ENCODE measurements at places on chromosomes 2 and 18. TPM values are rescaled to one million over a fixed set of nuclear protein-coding genes. Genes with fewer than 3 reads are reported as not detected.

- no peak overlapping the region for H3K4me3 ChIP-seq
- H3K36me3 ChIP-seq = no peaks in the 10 kb centered on the region
- H3K27ac ChIP-seq = no peak overlapping the region
Measured at GRCh38 chr2:12979066-12979465, 262.3 kb downstream of the TRIB2 start.

- no peaks in the 10 kb centered on the region for H3K36me3 ChIP-seq
- no peaks in the 10 kb centered on the region for H3K4me1 ChIP-seq
- no peaks in the 10 kb centered on the region for H3K27me3 ChIP-seq
- H3K27ac ChIP-seq = no peak overlapping the region
- H3K4me3 ChIP-seq = no peak overlapping the region
- DNase-seq = no peak
Measured at GRCh38 chr18:3238742-3239141, 8.9 kb upstream of the MYL12A start.

DNA sequence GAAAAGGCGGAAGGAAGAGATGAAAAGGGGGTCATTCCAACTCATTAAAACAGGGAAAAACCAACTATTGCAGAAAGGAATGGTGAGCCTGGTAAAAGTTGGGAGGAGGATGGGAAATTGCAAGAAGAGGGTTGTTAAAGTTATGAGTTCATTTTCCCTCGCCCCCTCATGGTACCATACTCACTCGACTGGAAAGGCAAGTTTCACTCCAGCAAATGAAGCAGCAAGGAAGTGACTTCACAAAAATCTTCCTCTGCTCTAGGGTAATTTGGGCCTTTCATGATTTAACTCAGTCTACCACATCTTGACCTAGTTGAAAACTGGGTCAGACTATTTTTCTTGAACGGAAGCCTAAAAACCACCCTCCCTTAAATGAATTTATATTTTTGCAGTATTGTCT lies 22.8 kb upstream of the DAW1 start:
- H3K36me3 ChIP-seq = no peaks in the 10 kb centered on the region
- no peak for DNase-seq
- H3K27ac ChIP-seq = no peak overlapping the region
- no peak overlapping the region for H3K4me3 ChIP-seq

DNA sequence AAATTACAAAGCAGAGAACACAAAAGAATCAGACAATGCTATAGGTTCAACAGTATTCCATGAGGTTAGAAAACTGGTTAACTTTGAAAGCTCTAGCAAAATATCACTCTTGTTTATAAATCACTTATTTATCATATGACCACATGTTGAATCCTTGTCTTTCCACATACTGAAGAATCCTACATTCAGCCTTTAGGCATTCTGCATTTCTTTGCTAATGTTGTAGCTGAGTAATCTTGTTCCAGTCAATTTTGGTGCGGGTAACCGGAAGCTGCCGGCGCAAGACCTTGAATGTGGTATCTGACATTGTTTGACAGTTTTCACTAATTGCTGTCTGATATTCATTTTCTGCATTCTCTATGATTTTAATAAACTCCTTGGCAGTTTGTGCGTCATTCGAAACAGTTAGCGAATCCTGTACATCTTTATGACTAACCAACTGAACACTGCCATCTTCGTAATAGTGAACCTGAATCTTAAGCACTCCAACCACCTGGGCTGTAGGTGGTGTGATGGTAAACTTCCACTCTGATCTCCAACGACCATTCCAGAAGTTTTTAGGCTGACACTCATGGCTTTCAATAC lies 154.1 kb downstream of the BAZ2B start:
- H3K27ac ChIP-seq = no peak overlapping the region
- DNase-seq = no peak
- peaks cover 15% of the 10 kb centered on the region for H3K4me1 ChIP-seq
- H3K27me3 ChIP-seq = no peaks in the 10 kb centered on the region

GRCh38 chr18:76644580-76644979 lies 149.5 kb upstream of the ZNF516 start:
- H3K27me3 ChIP-seq = no peaks in the 10 kb centered on the region
- no peak for DNase-seq
- no peak overlapping the region for H3K4me3 ChIP-seq
- H3K4me1 ChIP-seq = no peaks in the 10 kb centered on the region
- H3K36me3 ChIP-seq = no peaks in the 10 kb centered on the region

DNA sequence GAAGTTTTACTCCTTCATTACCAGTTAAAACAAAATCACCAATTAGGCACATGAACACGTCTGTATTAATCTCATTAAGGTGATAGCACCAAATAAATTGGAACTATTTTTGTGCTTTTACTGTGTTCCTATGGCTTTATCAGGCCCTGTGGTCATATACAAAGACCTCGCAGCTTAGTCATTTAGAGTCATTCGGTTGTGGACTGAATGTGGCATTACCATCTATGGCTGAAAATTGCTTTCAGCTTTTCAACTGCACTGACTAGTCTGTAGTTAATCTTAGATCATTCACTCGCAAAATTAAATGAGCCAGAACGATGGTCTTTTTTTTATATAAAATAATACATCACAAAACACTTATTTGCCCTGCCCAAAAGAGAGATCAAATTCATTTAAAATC lies 601.7 kb downstream of the NR4A2 start:
- H3K36me3 ChIP-seq = no peaks in the 10 kb centered on the region
- no peak overlapping the region for H3K27ac ChIP-seq
- no peak for DNase-seq
- H3K4me3 ChIP-seq = no peak overlapping the region
- no peaks in the 10 kb centered on the region for H3K4me1 ChIP-seq

DNA sequence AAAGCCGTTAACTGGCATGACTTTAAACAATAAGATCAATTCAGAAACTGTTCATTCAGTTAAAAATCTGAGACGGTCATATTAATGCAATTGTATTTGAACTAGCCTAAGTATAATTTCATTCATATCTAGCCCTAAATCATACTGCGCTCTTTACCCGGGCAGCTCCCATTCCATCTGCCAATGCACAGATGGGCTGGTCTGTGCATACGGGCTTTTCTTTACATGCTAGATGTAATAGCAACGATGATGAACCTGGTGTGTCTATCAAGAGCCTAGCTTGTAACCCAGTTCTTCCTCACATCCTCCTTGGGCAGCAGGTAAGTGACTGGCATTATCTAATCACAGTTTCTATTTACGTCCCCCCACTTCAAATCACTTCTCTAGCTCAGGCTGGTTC lies 631.5 kb upstream of the KLHL29 start:
- no peak overlapping the region for H3K27ac ChIP-seq
- no peak for DNase-seq
- H3K4me3 ChIP-seq = no peak overlapping the region
- H3K36me3 ChIP-seq = no peaks in the 10 kb centered on the region

- no peaks in the 10 kb centered on the region for H3K36me3 ChIP-seq
- no peaks in the 10 kb centered on the region for H3K27me3 ChIP-seq
- H3K27ac ChIP-seq = no peak overlapping the region
- DNase-seq = no peak
- no peak overlapping the region for H3K4me3 ChIP-seq
Measured at GRCh38 chr2:70403267-70404053, 101.6 kb upstream of the FAM136A start.

DNA sequence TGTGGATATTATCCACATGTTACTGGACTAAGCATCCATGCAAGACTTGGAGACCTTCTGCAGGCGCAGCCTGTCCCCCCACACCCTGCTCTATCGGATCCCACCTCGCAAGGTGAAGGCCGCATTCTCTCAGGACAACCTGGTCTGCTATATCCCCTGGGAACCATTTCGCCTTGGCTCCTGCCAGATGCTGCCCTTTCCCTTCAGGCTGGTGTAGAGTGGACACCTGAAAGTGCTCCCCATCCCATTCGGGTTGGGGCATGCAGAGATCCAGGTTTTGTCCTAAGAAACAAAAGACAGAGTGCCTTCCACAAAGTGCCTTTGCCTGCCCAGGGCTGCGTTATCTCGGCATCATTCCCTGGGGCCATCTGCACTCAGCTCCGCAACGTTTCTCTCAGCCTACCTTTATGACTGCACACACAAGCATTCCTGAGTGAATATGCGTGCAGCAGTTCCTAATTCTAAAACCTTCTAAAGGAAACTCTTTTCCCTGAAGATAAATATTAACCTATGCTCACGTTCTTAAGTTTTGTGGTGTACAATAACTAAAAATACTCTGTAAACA lies 20.5 kb downstream of the FHL2 start:
- no peak overlapping the region for H3K27ac ChIP-seq
- no peaks in the 10 kb centered on the region for H3K27me3 ChIP-seq
- H3K36me3 ChIP-seq = no peaks in the 10 kb centered on the region
- H3K4me1 ChIP-seq = no peaks in the 10 kb centered on the region
- DNase-seq = no peak
- no peak overlapping the region for H3K4me3 ChIP-seq

DNA sequence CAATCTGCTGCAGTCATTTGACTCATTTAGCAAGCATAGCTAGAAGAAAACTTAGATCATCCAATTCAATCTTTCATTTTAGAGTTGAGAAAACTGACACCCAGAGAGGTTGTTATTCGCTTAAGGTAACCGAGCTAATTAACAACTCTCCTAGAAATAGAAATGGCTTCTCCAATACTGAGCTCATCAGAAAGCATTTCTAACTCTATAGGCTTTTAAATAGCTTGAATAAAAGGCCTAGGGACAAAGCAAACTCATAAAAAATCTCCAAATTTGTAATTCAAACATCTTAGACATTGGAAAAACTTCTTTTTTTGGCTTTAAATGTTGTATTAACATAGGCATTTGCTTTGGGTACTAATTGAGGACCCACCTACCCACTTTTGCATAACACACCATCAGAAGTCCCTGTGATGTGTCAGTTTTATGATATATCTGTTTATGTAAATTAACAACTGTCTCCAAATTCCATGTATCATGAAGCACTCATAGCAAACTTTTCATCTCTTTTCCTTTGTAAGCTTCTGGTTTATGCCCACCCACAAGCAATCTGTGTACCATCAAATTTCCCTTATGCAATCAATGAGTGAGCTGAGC lies 343.9 kb upstream of the CHST9 start:
- H3K27me3 ChIP-seq = no peaks in the 10 kb centered on the region
- no peak overlapping the region for H3K4me3 ChIP-seq

DNA sequence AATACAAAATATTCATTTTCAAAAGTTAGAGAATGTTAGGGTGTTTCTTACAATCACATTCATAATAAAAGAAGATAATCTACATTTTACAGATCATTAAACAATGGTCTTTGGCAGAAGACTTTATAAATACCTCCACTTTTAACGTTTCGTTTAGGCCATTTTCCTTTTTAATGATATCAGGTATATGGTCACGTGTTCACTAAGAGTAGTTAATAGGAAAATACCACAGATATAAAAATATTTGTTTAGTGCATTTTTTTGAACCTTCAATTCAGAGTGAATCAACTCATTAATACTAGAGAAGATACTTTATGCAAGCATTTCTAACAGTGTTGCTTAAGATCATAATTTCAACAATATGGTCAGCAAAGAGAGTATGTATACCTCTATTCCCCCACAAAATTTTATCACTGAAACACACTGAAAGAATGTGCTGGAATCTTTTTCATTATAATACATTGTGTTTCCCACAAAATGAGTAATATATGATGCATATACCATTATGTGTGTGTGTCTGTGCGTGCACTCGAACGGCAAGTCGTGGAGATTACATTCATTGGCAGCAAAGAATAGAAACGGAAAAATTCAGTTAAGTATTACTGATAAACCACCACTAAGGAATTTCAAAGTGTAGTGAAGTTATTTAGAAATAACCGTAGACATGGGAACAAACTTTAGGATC lies 319.9 kb upstream of the THUMPD2 start:
- no peak overlapping the region for H3K4me3 ChIP-seq
- no peaks in the 10 kb centered on the region for H3K27me3 ChIP-seq
- no peak for DNase-seq
- H3K27ac ChIP-seq = no peak overlapping the region
- no peaks in the 10 kb centered on the region for H3K36me3 ChIP-seq

- DNase-seq = no peak
- H3K36me3 ChIP-seq = no peaks in the 10 kb centered on the region
- H3K4me3 ChIP-seq = no peak overlapping the region
- peak overlapping the region; percentile 65 for H3K27ac ChIP-seq
- no peaks in the 10 kb centered on the region for H3K4me1 ChIP-seq
Measured at GRCh38 chr2:23454501-23455120, 69.6 kb downstream of the KLHL29 start.

DNA sequence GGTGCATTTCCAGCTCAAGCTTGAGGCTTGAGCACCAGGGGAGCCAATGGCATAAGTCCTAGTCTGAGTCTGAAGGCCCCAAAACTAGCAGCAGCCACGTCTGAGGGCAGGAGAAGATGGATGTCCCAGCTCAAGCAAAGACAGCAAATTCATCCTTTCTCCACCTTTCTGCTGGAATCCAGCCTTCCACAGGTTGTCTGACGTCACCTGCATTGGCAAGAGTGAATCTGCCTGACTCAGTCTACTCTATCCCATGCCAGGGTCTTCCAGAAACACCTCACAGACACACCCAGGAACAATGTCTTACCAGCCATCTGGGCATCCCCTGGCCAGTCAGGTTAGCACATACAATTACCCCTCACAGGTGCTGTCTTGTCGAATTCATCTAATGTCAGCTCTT lies 76.2 kb upstream of the SOX11 start:
- DNase-seq = no peak
- no peaks in the 10 kb centered on the region for H3K36me3 ChIP-seq
- no peaks in the 10 kb centered on the region for H3K4me1 ChIP-seq
- H3K27ac ChIP-seq = no peak overlapping the region
- no peak overlapping the region for H3K4me3 ChIP-seq
- no peaks in the 10 kb centered on the region for H3K27me3 ChIP-seq

- DNase-seq = no peak
- no peaks in the 10 kb centered on the region for H3K27me3 ChIP-seq
- H3K4me3 ChIP-seq = no peak overlapping the region
- H3K36me3 ChIP-seq = no peaks in the 10 kb centered on the region
- H3K4me1 ChIP-seq = no peaks in the 10 kb centered on the region
- H3K27ac ChIP-seq = no peak overlapping the region
Measured at GRCh38 chr2:47592381-47592780, 189.4 kb downstream of the MSH2 start.

DNA sequence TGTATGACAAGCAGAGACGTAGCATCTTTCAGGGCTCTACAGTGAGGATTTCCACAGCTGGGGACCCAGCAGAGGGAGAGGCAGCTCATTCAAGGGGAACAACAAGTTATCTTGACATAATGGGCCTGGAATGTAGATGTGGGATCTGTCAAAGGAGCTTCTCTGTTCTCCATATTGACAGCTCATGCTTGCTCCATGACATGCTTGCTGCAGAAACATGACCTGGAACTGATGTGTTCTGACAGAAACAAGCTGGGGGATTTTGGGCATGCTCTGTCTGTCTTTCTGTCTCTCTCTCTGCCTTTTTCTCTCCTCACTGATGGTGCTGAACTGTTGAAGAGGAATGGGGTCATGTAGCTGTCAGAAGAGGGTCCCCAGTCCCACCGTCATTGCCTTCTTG lies 79.6 kb downstream of the MMADHC start:
- no peak for DNase-seq
- H3K27me3 ChIP-seq = no peaks in the 10 kb centered on the region
- no peak overlapping the region for H3K27ac ChIP-seq
- H3K4me1 ChIP-seq = no peaks in the 10 kb centered on the region

Gene POTEJ
- not detected for total RNA-seq

Gene QPCT
- 73.9 TPM for total RNA-seq

All from sigmoid colon (tissue), 7 donors.